Dermis microvascular lymphatic vessel endothelial cell (primary cell): ENCODE measurements at places on chromosomes 6 and 20.
A peak's percentile ranks its signal among the peaks of the same experiment; 100 is the strongest.

GRCh38 chr20:45254383-45255262, at the start of gene SLPI:
TSS of gene SLPI (minus strand) at chr20:45254564. CDS start at chr20:45254543, 21 bp downstream.
- DNase-seq = no peak

DNA sequence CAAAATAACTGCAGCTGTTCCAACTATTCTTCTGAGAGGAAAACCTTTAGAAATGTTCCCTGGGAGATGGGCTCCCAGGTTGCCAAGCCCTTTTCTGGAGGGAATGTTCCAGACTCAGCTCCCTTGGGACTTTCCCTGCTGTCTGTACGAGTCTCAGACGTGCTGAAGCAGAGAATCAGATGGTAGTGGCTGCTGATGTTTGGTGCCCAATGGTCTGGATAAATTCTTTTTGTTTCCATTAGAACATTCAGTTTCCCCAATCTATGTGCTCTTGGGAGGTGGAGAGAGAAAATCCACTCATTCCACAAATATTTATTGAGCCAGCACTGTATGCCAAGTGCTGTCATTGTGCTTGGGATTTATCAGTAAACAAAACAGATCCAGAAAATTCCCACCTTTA, 40.0 kb downstream of the SNHG17 start:
- DNase-seq = no peak

DNA sequence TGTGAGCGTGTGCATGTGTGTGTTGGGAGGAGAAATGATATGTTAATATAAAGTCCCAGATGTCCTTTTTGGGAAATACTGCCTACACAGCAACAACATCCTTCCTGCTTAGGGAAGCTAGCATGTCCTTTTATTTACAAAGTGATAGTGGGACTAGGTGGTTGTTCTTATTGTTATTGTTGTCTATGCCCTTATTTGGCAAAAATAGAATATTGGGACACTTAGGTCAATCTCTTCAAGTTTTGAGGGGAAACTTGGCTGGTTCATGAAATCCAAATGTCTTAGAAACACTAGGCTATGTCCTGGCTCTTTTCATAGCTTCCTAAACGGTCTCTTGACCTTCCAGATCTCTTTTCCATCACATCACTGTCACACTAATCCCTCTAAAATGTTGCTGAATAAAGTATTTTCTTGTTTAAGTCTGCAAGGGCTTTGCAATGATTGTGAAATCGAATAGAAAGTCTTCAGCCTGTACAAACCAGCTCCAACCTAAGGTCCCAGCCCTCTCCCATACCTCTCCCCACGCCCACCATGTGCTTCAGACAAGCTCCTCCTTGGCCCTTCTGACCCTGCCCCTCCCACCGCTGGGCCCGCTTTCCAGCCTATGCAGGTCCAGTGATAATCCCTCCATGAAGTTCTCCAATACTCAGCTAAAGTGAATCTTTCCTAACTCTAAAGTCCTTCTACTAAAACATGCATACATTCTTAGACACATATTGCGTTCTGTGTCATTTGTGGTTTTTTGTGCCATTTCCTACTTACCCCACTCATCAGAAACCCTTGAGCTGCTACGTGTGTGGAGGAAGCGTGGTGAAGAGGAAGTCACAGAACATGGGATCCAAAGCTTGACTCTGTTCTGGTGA, 205.1 kb downstream of the LY86 start:
- no peak for DNase-seq

GRCh38 chr6:167571550-167571949, 246.7 kb downstream of the TTLL2 start:
- DNase-seq = no peak

DNA sequence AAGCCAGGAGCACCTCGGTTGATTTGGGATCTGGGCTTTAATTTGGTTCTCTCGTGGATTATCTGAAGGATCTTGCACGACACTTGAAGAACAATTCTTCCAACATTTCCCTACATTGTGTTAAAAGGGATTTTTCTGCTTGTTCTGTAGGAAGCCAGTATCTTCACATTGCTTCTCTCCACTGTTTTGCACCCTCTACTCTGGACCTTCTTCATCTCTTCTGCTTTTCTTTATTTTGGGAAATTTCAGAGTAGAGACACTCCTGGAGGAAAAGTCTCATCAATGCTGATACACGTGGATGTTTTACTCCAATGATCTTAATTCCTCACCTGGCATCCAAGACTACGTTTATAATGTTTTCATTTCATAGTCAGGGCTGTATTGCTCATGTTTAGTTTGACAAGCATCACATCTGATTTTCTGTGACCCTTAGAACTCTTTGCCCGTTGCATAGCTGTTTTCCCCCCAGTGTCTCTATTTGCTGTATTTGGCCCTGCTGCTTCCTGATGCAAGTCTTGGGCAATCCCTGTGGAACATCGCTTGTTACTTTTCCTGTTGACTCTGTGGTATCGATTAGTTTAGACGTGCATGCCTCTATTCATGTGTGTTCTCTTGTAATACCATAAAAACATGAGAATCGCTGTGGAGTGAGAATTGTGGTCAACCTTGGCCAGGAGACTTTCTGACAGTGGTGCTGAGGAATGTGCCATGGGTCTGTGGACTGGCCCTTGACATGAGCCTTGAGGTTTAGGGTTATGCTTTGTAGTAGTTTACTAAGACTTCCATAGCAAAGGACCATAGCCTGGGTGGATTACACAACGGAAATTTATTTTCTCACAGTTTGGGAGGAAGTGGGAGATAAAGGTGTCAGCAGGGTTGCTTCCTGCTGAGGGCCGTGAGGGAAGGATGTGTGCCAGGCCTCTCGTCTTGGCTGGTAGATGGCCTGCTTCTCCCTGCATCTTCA, 12.5 kb downstream of the PLCB1 start:
- peak; percentile 45 for DNase-seq

DNA sequence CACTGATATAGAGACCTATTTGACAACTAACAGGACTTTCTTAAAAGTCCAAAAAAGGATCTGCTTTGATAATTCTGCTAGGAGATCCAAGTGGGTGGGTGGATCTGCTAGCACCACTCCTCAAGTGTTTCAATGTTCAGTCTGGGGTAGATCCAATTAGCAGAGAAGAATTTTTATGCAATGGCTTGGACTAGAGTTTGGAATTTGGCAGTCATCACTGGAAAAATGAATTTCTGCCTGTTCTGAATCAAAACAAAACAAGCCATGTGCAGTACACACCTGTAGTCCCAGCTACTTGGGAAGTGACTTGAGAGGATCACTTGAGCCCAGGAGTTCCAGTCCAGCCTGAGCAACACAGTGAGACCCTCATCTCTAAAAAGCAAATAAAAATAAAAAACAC, 12.6 kb upstream of the GNMT start:
- DNase-seq = no peak

GRCh38 chr6:55448451-55448850, 121.2 kb downstream of the GFRAL start:
- no peak for DNase-seq
